GM12892 (cell line): ENCODE measurements at places on chromosomes 1 and 21.
A peak's percentile ranks its signal among the peaks of the same experiment; 100 is the strongest.

DNA sequence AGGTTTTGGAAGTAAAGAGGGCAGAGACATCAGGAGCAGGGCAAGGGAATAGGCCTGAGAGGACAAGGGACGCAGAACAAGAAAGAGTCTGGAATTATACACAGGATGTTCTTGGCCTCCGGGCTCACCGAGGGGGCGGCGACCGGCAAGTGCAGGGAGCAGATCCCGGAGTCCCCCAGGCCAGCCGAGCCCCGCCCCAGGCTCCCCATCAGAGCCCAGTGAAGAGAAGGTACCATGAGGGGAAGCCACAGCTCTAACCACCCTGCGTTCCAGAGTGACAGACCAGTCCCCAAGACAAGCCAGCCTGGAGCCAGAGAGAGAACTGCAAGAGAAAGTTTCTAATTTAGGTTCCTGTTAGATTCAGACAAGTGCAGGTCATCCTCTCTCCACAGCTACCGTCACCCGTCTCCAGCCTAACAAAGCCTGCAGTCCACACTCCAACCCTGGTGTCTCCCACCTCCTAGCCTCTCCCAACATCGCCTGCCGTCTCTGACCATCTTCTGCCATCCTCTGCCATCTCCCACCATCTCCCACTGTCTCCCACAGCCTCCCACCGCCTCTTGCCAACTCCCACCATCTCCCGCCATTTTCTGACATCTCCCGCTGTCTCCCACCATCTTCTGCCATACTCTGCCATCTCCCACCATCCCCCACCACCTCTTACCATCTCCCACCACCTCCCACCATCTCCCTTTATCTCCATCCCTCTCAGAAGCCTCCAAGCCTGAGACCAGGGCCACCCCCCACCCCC is 42.5 kb downstream of the CAPN2 start:
- DNase-seq: no peak

GRCh38 chr21:45856442-45856841 is 125.1 kb upstream of the COL6A1 start:
- DNase-seq: no peak

DNA sequence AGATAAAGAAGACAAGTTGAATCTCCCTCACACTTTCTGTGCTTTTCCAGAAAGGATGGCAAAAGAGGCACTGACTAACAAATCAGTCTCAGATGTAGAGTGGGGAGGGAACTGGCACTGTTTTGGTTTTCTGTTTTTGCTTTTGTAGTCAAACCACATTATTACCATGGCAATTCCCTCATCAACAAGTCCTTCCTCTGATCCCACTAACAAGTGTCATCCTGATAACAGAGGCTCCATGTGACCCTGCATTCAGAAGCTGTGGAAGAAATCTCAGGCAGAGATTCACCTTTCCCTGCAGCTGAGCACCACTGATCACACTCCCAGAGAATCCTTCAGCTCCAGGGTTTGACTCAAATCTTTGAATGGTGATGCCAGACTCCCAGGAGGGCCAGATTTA is 203.4 kb downstream of the TNR start:
- no peak for DNase-seq

- DNase-seq: no peak
Measured at GRCh38 chr1:226627924-226628611, 79.5 kb downstream of the STUM start.

- no peak for DNase-seq
Measured at GRCh38 chr21:38227401-38227800, 29.4 kb upstream of the KCNJ15 start.

DNA sequence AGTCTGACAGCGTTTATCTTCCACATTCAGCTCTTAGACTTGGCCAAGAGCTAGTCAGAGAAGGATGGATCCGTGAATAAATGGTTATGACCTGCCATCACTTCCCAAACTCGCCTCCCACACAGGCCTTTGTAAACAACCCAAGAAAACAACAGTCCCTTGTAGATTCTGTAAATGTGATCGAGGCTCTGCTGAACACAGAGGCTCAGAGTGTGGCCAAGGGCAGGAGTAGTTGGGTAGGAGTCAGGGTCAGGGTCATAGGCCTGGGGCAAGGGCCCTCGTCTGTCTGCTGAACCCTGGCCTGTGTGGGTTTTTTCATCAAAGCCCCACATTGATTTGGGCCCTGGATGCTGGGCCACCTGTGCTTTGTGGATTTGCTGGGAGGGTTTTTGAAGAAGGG is 32.7 kb downstream of the NCMAP start:
- no peak for DNase-seq

- DNase-seq: no peak
Measured at GRCh38 chr1:1754051-1754815, 24.0 kb downstream of the NADK start.

- no peak for DNase-seq
Measured at GRCh38 chr1:30599721-30600120, 123.7 kb downstream of the MATN1 start.

GRCh38 chr1:214155987-214156625 is 124.9 kb upstream of the SMYD2 start:
- DNase-seq: no peak

DNA sequence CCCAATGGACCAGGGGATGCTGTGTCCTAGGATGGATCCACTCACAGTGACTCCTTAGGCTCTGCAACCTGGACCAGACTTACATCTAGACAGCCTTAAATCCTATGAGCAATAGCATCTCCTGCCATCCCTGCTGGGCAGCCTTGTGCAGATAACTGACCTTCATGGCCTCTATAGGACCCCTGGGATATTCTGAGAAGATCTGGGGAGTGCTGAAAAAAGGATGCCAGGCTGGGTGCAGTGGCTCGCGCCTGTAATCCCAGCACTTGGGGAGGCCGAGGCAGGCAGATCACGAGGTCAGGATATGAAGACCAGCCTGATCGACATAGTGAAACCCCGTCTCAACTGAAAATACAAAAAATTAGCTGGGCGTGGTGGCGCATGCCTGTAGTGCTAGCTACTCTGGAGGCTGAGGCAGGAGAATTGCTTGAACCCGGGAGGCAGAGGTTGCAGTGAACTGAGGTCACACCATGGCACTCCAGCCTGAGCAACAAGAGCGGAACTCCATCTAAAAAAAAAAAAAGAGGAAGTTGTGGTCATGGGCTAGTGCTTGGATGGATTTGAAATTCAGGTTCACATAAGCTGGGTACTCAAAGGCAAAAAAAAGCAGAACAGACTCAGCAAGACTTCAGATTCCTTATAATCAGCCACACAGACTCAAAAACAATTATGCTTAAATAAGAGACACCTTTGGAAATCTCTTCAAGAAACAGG is 10.9 kb upstream of the SH2D1B start:
- no peak for DNase-seq

DNA sequence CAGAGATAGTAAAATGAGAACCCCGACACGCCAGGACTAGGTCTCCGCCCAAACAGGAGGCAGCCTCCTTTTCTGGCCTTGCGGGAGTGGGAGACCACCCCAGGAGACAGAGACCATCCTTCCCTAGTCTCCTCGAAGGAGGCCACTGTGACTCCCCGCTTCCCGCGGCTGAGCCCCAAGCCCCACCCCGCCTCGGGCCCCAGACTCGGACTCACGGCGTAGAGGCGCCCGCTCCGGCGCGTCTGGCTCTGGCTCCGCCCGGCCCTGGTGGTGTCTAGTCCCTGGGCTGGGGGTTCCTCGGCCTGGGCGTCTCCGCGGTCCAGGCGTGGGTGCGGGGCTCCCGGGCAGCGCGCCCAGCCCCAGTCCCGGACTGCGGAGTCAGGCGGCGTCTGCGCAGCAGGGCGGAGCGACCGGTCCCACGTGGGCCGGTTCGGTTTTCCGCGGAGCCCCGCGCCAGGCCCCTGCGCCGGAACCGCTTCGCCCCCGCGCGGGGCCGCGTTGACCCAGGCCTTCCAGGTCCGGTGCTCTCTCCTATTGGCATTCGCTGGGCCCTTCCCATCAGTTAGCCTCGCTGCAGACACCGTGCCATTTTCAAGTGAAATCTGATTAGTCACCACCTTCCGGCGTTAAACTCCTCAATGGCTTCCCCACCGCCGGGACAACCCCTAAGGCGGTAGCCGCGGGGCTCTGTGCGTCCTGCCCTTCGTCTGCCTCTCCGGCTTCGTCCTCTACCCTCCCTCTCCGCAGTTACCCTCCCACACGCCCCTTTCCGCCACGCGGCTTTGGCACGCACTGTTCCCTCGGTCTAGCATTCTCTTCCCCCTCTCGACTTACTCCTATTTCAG is at the start of gene C1orf216:
TSS of gene C1orf216 (minus strand) at position 393 of the 845 bp plus-strand sequence. CDS start 2,563 bp downstream, outside the sequence.
- DNase-seq: peak; percentile 60

- no peak for DNase-seq
Measured at GRCh38 chr1:15876357-15877055, 29.0 kb downstream of the SPEN start.

DNA sequence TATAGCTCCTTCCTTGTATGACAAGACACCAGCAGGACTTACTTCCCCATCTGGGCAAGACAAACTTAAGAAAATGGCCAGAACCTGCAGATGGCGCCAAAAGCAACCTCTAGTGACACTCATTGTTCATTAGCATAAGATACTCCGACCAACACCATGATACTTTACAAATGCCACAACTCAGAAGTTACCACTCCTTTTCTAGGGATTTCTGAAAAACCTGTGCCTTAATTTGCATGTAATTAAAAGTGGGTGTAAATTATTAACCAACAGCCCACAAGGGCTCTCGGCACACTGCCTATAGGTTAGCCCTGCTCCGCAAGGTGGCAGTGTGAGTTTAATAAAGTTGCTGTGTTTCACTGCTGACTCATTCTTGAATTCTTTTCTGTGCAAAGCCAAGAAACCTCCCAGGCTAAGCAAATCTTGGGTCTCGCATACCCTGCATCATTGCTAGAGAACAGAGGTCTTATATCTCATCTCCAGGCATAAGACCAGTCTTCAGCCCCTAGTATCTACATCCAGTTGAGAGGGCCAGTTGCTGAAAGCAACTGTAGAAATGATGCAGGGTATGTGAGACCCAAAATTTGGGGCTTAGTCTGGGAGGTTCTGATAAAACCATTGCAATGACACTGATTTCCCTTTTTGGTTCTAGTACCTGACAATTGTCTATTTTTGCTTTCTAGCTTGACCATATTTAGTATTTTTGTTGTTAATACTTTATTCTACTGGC is 86.4 kb downstream of the FAF1 start:
- DNase-seq: peak; percentile 19

- no peak for DNase-seq
Measured at GRCh38 chr1:147496571-147497210, 44.6 kb upstream of the BCL9 start.

- DNase-seq: no peak
Measured at GRCh38 chr1:54716299-54717047, 812 bp downstream of the TTC4 start.

DNA sequence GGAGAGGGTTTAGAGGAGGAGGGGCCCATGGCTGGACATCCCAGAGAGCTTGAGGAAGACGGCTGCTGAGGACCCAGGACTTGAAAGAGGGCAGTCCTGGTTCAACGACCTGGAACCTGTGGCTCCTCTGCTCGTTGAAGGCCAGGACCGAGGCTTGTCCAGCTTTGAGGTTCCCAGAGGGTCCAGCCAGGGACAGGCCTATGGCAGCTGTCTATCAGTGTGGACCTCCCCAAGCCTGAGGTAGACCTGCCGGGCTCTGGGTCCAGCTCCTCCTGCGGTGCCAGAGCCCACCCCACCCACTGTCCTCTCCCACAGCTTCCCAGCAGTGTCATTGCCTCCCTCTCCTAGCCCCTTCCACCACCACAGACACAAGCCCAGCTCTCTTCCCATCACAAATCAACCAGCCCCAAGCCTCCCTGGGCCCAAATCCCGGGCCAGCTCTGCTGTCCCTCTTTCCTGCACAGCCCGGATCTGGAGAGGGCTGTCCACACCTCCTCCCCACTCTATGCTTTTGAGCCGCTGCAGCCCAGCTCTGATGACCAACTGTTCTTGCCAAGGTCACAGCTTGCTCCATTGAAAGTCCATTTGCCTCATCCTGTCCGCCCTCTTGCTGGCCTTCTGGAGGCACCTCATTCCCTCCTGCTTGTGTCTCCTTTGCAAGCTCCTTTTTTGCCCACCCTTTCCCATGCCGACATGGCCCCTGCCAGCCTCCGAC is 48.7 kb upstream of the EDN2 start:
- no peak for DNase-seq

DNA sequence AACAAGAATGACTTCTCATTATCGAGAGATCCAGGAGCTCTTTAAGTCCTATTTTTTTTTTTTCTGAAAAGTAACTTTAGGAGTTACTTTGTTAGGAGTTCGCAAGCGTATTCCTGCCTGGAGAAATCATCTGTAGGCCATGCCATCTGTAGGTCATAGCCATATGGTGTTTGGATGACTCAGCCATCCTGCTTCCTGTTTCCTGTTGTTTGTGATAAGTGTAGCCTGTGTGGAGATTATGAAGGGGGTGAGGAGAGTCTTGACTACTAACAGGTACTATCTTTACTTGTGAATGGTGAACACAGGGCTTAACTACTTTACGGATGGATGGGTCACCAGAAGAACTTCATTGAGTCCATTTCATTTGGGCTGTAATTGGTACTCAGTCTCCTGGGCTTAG is 327.2 kb downstream of the PTPRU start:
- DNase-seq: no peak

DNA sequence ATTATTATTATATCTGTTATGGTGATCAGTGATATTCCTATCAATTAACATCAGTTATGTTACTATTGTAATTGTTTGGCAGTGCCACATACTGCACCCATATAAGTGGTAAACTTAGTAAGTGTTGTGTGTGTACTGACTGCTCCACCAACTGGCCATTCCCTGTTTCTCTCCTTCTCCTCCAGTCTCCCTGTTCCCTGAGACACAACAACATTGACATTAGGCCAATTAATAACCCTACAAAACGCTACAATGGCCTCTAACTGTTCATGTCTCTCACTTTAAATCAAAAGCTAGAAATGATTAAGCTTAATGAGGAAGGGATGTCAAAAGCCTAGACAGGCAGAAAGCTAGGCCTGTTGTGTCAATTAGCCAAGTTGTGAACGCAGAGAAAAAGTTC is 6.6 kb upstream of the THRAP3 start:
- DNase-seq: no peak

- no peak for DNase-seq
Measured at GRCh38 chr1:18705811-18706210, 75.2 kb downstream of the PAX7 start.

DNA sequence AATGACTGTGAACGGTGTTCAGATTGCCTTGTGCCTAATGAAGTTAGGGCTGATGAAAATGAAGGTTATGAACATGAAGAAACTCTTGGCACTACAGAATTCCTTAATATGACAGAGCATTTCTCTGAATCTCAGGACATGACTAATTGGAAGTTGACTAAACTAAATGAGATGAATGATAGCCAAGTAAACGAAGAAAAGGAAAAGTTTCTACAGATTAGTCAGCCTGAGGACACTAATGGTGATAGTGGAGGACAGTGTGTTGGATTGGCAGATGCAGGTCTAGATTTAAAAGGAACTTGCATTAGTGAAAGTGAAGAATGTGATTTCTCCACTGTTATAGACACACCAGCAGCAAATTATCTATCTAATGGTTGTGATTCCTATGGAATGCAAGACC is 96.6 kb downstream of the ZFYVE9 start:
- DNase-seq: no peak

- DNase-seq: no peak
Measured at GRCh38 chr21:45405271-45405818, 380 bp downstream of the COL18A1 start.

- DNase-seq: no peak
Measured at GRCh38 chr1:210900820-210901219, 233.1 kb downstream of the KCNH1 start.
